IPS DF 6.9 (cell line): ENCODE measurements at places on chromosomes 12 and 14.

GRCh38 chr12:109678719-109679118 is 34.9 kb upstream of the FAM222A start:
- no peak for DNase-seq

DNA sequence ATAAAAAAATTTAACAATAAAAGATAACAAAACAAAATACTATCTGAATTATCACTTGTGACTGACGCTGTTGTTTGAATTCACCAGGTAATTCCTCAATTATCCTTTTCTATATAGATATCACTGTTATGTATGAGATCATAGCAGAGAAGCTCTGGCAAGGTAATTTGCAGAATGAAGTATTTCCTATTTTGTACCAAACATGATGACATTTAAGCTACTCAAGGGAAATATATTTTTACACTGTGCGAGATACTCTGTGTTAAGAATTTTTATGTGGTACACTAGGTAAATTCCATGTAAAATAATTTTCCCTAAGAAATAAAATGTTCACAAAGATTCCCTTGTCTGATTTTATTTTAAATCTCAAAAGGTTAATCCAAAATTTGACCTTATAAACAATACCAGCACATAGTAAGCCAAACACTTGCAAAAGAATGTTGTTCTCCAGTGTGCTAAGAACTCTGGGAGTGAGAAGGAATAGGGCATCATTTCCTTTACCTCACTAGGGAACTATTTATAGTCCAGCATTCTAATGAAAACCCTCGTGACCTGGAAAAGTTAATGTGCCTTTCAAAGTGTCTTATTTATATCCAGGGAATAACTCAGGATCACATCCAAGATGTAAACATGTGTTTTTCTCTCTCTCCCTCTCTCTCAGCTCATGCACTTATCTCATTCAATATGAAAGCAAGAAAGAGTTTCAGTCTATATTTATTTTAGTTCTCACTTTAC is 115.2 kb upstream of the RAP1B start:
- no peak for DNase-seq

DNA sequence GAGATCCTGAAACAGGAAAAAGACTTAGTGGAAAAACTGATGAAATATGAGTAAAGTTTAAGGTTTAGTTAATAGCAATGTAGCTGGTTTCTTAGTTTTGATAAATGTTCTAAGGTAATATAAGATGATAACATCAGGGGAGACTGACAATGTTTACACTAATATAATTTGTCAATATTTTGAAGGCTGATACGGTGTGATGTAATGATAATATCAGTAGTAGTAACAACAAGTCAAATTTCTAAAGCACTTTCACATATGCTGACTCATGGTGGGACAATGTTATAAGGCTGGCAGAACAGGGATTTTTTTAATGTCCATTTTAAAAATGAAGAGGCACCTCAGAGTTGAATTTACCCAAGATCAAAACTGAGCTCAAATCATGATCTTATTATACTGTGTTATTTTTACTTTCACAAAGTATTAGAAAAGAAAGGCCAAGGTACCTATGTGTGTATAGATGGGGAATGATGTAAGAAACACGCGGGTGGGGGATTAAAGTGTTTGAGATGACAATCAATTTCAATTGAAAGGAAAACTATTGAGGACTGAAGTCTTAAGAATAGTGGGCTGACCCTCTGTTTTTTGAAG is 2.4 kb upstream of the FLRT2 start:
- no peak for DNase-seq

DNA sequence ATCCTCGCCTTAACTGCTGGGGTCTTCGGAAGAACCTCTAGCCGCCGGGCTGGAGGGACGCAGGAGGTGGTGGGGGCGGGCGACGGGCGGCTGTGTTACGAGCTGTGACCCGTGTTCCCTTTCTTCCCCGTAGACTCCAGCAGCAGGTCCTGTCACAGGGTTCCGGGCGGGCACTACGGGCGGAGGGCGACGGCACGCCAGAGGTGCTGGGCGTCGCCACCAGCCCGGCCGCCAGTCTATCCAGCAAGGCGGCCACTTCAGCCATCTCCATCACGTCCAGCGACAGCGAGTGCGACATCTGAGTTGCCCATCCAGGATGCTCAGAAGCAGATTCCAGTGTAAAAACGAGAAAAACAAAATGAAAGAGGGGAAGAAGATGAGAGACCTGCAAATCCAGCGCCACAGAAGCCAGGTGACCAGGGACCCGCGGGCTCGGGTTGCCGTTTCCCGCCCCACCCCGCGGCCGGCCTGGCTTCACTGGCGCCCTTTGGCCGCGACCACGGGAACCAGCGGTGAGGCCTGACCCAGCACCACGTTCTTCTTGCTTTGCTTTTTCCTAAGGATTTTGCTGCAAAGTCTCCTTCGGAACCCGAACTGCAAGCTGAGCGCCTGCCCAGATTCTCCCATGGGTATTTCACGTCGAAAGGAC is 2.1 kb downstream of the SIX6 start:
- no peak for DNase-seq
